ENCODE measurements at places on chromosomes 6 and 20.

GRCh38 chr6:157432892-157433265 is 51.9 kb downstream of the ZDHHC14 start:
- DNase-seq: no peak

DNA sequence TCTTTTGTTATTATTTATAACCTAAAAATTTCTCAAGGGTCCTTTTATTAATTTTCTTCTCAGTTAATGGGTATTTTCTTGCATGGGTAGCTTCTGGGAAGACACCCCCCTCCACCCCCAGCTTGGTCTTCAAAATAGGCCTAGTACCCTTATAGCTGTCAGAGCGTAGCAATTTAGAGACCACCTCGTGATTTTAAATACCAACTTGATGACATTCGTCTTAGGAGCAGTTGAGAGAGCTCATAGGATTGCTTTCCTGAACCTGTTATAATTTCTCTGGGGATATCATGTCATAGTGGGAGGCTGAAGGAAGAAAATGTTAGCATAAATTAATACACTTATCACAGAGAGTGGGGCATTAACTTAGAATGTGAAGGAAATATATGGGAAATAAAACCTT is 83.1 kb upstream of the MLIP start:
- no peak for DNase-seq

DNA sequence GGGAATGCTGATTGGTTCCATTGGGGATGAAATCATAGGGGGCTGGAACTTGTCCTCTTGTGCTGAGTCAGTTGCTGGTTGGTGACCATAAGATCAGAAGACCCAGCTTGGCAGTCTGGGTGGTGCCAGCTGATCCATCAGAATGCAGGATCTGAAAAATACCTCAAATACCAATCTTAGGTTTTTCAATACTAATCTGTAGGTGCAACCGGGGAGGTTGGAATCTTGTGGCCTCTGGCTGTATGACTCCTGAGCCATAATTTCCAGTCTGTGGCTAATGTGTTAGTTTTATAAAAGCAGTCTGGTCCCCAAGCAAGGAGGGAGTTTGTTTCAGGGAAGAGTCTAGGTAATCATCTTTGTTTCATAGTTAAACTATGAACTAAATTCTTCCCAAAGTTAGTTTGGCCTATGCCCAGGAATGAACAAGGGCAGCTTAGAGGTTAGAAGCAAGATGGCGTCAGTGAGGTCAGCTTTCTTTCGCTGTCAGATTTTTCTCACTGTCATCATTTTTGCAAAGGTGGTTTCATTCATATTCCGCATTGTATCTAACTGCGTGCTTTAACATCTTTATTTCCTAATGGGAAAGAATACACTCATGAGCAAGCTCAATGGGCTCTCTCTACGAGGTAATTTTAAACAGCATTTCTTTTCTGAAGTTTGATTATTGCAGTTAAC is 2.0 kb downstream of the ARMH2 start:
- peak; percentile 64 for DNase-seq

- DNase-seq: peak; percentile 53
Observed at GRCh38 chr6:75546381-75546780, 52.8 kb upstream of the FILIP1 start.

GRCh38 chr6:127860723-127861122 is 40.1 kb downstream of the THEMIS start:
- DNase-seq: no peak

GRCh38 chr6:107629548-107630129 is 139.7 kb downstream of the SOBP start:
- no peak for DNase-seq

- peak; percentile 56 for DNase-seq
Observed at GRCh38 chr6:45052325-45052724, 275.8 kb upstream of the RUNX2 start.

- peak; percentile 78 for DNase-seq
Observed at GRCh38 chr6:138107078-138107751, at the start of gene PERP. Gene PERP, minus strand, starts transcription at chr6:138107419. Its CDS starts 79 bp downstream, at chr6:138107340.

DNA sequence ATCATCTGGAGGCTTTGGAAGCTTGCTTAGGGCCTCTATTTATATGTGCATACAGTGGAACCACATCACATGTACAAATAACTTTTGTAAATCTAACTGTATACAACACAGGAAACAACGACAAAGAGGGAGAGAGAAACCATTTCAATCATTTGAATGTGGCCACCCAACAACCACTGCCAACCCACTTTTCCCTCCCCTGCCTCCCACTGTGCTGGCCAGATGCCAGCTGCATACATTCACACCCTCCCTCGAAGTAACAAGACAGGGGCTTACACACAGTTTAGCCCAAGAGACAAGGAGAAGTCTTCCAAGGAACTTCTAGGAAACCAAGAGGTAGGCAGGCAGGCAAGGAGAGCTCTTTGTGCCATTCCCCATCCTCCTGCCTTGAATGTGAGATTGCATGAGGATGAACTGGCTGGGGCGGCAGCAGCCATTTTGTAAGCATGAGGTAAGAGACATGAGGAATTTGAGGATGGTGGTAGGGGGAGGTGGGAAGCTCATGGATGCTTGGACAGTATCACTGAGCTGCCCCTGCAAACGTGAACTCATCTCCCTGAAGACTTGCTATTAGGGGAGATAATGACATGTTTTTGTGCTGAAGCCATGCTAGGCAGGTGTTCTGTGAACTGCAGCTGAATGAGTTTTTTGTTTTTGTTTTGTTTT is 18.2 kb downstream of the BMP7 start:
- no peak for DNase-seq

- DNase-seq: no peak
Observed at GRCh38 chr6:51015394-51015793, 196.7 kb downstream of the TFAP2B start.

GRCh38 chr6:118325220-118325860 is 222.8 kb upstream of the PLN start:
- peak; percentile 42 for DNase-seq

DNA sequence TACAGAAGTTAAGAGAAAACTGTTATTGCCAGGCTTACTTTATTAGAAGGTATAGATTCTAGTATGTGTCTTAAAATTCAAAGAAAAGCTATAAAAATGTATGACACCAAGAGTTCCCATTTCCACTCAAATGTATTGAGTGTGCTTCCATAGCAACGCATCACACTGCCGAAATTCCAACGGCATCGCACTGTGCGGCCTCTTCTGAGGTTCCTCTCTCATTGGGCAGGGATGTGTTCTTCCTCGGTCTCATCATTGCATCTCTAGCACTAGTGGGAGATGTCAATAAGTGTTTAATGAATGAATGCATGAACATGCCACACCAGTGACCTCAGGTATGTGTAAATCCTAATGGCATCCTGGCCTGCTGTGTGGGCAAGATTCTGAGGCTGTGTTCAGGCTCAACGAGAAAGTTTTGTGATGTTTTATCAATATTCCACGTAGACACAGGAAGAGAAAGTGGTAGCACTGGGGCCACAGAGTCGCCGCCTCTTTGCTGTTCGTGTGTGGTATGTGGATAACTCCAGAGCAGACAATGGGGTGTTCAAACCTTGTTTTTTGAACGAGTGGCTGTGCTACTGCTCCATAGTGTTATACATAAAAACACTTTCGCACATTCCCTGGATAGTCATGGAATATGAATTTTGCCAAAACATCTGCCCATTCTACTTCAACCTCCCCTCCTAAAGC is 171.6 kb downstream of the ADGB start:
- no peak for DNase-seq

- DNase-seq: no peak
Observed at GRCh38 chr20:44851545-44851944, 34.0 kb upstream of the YWHAB start.

- peak; percentile 33 for DNase-seq
Observed at GRCh38 chr6:55980627-55981211, 105.3 kb upstream of the BMP5 start.

- no peak for DNase-seq
Observed at GRCh38 chr6:158545043-158545966, 14.6 kb upstream of the TMEM181 start.

DNA sequence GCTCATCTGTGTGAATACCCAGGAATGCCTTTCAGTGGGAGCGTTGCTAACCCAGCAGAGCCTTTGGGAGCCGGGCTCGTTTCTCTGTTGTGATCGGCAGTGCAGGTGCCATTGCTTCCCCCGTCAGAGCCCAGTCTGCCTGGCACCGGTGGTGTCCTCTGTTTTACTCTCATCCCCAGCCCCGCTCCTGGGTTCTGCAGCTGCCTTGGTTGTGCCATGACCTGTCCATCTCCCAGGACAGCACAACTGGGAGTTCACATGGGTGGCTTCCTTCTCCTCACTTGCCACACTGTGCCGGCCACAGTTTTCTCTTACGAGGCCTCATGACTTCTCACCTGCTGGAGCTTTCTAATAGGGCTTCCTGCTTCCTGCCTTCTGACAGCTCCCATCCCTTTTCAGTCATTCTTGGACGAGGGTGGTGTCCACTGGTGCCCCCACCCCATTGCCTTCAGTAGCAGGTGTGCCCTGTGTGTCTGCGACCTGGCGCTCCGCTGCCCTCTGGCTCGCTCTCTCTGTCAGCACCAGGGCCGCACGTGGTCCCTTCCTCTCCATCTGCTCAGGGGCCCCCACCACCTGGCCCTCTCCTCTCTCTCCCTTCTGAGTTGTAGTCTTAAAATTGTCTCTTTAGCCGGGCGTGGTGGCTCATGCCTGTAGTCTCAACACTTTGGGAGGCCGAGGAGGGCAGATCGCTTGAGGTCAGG is 110.9 kb downstream of the RPP40 start:
- no peak for DNase-seq

- DNase-seq: no peak
Observed at GRCh38 chr6:152130441-152130840, 323.0 kb downstream of the ESR1 start.

GRCh38 chr6:53258076-53258773 is 90.5 kb downstream of the ELOVL5 start:
- DNase-seq: no peak

DNA sequence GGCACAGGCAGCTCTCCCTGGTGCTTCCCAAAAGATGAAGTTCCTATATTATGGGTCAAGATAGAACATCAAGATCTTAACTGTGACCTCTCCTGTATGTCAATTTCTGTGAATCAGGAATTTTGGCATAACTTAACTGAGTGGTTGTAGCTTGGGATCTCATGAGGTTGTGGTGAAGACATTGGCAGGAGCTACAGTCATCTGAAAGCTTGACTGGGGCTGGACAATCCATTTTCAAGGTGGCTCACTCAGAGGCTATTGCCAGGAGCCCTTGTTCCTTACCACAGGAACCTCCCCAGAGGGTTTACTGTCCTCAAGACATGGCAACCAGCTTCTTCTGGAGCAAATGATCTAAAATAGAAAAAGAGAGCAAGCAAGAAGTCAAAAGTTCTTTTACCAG is 252.2 kb downstream of the ADGB start:
- DNase-seq: peak; percentile 30

- DNase-seq: no peak
Observed at GRCh38 chr6:153301602-153302001, 170.5 kb upstream of the RGS17 start.

DNA sequence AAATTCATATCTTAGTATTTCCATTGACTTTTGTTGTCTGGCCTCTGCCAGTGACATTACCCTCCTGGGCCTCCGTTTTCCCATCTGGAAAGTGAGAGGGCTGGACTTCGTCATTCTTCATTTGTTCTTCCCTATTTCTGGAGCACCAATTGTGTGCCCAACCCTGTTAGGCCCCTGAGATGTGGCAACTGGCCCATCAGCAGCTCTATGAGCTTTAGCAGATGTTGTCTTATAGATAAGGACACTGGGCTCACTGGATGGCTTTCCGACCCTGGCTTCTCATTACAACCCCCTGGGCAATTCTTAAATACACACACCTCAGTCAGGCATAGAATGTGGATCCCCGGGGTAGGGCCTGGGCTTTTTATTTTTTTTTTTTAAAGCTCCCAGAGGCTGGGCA is 14.7 kb downstream of the PABPC1L start:
- no peak for DNase-seq

- no peak for DNase-seq
Observed at GRCh38 chr6:136192902-136193301, 57.2 kb downstream of the MTFR2 start.

DNA sequence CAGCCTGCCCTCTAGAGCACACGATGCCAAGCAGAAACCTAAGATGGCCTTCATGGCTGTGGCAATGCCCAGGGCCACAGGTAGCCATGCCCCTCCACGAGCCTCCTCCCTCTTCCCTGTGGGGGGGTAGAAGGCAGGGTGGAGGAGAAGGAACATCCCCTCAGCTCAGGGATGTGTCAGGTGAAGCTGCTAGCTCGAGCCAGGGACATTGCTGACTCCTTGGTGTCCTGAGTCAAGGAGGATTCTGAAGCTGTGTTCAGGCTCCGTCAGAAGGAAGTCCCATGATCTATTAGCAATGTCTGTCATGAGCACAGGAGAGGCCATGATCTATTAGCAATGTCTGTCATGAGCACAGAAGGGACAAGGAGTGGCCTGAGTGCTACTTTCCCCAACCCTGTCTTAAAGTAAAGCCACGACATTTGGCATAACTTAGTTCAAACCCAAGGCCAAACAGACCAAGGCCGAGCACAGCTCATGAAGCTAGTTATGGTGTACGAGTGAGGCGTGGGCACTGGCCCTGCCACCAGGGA is 87.8 kb downstream of the BMP7 start:
- no peak for DNase-seq

DNA sequence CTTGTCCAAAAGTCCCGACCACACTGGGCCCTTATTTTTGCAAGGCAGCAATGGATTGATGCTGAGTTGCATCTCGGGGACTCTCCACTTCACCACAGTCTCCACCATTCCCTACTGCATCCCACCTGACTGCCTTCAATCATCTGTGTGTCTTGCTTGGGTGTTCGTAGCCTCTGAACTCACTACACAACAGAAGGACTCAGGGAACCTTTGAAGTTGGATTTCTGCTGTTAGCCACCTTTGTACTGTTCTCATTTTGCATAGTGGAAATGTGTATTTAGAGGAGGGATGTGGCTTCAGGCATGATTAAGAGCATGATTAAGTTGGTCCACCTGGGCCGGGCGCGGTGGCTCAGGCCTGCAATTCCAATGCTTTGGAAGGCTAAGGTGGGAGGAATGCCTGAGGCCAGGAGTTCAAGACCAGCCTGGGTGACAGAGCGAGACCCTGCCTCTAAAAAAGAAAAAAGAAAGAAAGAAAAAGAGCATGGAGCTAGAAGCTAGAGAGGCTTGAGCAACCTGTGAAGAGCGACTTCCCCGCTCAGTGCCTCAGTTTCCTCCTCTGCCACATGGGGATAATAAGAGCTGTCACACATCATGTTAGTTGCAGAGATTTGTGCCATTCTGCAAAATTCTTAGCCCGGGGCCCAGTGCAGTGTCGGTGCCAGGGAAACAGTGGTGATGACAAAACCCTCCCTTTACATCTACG is 121.3 kb upstream of the PTPN1 start:
- DNase-seq: no peak

- DNase-seq: no peak
Observed at GRCh38 chr6:14276071-14276470, 158.5 kb downstream of the CD83 start.

DNA sequence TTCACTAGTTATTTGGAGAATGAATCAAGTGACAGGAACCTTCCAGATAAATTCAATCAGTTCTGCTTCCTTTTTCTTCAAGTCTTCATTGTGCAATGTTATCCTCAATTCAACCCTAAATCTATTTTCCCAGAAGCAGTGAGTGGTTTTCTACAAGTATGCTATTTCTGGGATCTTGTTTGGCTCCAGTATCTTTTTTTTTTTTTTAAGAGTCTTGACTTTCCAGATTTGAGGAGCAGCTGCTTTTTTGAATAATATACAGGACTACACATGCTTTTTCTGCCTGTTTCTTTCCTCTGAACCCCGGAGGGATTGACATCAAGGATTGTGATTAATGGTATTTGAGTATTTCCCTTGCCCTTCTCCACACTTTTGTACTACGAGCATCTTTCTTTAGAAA is 339.2 kb upstream of the JAG1 start:
- no peak for DNase-seq

Data from M059J (cell line).